Upper lobe of right lung (tissue), 1 donor: ENCODE measurements at places on chromosomes 3 and 15.

GRCh38 chr3:40714771-40715345 lies 190.1 kb downstream of the ZNF621 start:
- no peak for DNase-seq

DNA sequence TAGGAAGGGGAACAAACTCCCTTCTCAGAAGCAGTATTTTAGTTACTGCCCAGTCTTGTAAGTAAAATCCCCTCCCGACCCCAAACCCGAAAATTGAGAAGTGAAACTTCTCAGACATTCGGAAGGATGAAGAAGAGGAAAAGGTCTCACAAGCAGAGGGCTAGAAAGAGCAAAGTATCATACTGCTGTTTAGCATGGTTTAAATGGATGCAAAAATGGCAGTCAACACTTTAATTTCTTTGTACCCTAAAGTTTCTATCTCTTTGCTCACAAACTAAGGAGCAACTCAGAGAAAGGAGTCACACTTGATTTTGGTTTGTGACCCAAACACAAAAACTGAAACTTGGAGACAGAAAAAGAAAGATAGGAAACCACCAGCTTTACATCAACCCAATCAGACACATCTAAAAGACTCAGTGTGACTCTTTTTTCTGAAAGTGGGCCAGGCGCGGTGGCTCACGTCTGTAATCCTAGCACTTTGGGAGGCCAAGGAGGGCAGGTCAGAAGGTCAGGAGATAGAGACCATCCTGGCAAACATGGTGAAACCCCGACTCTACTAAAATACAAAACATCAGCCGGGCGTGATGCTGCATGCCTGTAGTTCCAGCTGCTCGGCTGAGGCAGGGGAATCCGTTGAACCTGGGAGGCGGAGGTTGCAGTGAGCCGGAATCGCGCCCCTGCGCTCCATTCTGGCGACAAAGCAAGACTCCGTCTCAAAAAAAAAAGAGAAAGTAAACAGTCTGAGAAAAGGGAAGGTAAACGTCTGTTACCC lies 63.2 kb upstream of the ATP11B start:
- no peak for DNase-seq

- DNase-seq = no peak
These were observed 5.1 kb downstream of the LSAMP start for GRCh38 chr3:116440196-116440595.

DNA sequence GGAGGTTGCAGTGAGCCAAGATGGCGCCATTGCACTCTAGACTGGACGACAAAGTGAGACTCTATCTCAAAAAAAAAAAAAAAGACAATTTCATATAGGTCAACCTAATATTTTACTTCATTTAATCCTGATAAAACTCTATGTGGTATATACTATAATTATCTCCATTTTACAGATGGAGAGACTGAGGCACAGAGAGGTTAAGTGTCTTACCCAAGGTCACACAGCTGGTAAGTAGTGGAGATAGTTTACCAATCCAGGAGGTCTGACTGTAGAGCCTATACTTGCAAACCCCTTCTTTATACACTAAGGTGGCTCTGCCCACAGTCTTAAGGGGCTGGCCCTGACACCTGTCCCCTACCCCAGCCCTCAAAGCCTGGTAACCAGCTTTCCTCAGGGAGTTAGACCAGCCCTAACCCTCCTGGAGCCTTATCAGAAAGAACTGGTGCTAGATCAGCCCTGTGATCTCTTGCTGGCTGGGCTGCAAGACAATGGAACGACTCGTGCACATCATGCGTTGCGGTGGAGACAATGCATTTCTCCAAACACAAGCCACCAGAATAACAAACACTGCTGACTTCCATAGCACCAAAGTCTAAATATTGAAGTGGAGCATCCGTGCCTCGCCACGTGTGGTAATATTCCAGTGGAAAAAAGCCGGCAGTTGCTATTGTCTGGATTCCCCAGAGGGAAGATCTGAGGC lies 60.0 kb upstream of the SMAD3 start:
- DNase-seq = no peak

GRCh38 chr3:57691411-57692132 lies 1.3 kb downstream of the DENND6A start:
- DNase-seq = no peak
